NCI-H1048 (cell line): ENCODE measurements at places on chromosomes 11 and 22.

- no peak for DNase-seq
Measured at GRCh38 chr11:44623341-44623730, 57.9 kb downstream of the CD82 start.

DNA sequence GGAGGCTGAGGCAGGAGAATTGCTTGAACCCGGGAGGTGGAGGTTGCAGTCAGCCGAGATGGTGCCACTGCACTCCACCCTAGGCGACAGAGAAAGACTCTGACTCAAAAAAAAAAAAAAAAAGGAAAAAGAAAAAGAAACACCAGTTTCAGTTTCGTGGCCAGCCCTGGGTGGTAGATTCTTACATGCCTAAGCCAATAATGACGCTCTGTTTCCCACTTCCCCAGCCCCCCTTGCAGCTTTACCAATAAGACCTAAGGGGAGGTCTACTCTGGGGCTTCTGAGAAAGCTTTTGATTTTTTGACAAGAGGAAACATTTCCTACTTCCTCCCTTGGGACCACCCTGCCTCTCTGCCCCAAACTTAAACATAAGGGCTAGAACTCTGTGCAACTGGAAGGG, 30.0 kb upstream of the PTPRJ start:
- no peak for DNase-seq

DNA sequence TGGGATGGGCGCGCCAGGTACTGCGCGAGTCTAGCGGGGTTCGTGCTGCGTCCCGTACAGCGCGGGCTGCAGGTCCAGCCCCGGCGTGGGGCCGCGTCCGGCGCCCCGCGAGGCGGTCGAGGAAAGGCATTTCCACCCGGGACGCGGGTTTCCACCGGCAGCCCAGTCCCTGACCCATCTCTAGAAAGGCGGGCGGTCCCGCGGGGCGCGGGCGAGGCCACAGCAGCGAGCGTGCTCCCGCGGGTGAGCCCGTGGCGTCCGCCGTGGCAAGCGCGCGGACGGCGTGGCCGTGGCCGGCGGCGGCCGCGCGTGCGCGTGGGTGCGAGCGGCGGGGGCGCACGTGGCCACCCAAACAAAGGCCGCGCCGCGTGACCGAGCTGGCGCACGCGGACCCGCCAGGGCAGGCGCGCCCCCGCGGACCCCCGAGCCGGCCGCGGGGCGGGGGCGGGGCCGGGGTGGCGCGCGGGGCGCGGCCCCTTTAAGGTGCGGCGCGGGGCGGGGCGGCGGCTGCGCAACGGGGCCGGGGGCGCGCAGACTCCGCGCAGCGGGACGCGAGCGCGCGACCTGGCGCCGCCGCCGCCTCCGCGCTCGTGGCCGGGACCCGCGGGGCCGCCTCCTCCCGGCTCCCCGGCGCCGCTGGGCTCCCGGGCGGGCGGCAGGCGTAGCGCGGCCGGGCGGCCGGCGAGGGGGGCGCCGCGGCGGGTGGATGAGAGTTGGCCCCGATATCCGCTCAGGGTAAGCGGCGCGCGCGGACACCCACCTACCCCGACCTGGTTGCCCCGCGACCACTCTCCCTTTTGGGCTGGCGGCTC, 39.3 kb upstream of the CELSR1 start:
- DNase-seq: peak; percentile 33

- no peak for DNase-seq
Measured at GRCh38 chr11:59574467-59574866, 41.1 kb downstream of the OSBP start.

GRCh38 chr11:14669958-14670357, 26.4 kb downstream of the PDE3B start:
- no peak for DNase-seq

- DNase-seq: no peak
Measured at GRCh38 chr11:22162756-22163155, 30.1 kb upstream of the ANO5 start.

GRCh38 chr11:70341881-70342429, 56.4 kb upstream of the CTTN start:
- no peak for DNase-seq

GRCh38 chr22:17930455-17931313, 93.7 kb downstream of the MICAL3 start:
- no peak for DNase-seq

DNA sequence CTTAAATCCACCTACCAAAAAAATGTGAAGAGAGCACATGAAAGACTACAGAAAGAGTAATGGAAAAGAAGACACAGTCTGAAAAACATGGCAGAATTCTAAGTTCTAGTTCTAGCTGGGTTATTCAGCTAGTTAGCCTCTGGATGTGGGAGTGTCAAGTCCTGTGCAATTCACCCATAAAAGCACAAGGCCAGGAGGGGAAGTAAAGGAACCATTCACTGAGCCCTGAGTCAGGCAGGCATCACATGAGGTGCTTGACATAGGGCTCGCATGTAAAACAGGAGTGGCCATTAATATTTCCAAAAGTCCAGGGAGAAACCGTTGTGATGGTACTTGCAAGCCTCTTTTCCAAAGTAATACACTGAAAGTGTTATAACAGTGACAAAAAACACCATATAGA, 103.7 kb downstream of the GAB2 start:
- DNase-seq: no peak

- DNase-seq: no peak
Measured at GRCh38 chr22:32725369-32725988, 76.0 kb upstream of the TIMP3 start.

DNA sequence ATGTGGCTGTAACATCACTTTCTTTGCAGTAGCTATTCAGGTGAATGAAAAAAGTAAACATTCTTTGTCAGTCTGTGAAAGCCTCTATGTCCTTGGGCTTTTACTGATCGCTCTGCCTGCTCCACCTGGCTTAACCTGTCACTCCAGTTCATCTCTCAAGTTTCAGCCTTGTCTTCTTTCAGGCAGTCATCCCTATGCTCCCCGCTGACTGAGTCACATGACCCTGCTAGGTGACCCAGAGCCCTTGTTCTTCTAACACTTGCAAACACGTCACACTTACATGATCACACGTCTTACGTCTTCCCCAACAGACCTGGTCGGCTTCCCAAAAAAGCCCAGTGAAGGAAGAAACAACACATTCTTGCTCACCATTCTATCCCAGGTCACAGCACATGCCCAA, 499.3 kb upstream of the TENM4 start:
- DNase-seq: no peak

DNA sequence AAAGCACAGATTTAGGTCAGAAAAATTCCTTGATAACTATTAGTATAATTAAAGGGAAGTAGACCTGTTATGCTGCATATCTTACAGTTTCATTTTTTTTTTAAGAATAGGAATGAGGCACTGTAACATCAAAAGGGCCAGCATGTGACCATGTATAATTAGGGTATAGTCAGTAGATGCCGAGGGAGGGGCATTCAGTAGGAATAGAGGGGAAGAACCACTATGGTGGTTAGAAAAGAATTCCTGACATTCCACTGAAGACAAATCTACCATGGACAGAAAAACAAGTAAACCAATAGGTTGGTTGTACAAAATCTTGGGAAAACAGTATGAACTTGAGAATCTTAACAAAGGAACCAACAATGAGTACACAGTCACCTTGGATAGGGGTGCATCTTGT, 78.4 kb upstream of the CCDC179 start:
- no peak for DNase-seq

DNA sequence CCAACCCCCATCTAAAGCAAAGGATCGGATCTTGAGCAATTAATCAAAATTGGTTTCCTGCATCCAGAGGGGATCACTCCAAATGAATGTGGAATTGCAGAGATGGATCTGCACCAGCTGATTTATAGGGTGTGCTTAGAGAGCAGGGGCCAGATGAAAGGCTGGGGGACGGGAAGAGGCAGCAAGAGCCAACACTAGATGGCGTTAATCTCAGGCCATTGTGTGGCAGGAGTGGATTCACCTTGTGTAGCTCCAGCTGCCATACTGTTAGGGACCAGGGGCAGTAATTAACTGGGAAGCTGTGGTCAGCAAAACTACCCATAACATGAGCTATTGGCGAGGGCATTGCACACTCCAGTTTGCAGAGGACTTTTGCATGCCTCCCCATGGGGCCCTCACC, 35.6 kb downstream of the SERPINH1 start:
- no peak for DNase-seq

DNA sequence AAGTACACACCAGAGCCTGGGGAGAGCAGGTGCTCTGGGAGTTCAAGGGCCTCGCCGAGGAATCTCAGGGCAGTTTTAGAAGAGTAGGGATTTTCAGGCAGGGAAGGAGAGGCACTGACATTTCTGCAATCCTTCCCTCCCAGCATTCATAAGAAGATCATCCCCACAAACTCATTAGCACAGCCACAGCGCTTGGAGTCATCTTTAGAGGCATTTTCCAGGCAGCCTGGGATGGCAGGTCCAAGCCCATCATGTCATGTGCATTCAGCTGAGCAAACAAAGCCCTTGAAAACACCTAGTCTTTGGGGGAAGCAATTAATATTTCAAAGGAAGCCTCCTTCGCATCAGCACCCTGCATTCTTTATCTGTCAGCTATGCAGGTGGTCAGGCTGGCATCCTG, 43.8 kb downstream of the MAP6 start:
- DNase-seq: no peak

- no peak for DNase-seq
Measured at GRCh38 chr22:42902875-42903510, 45.9 kb upstream of the ARFGAP3 start.

- no peak for DNase-seq
Measured at GRCh38 chr22:30523646-30524489, 18.4 kb upstream of the SEC14L4 start.

- no peak for DNase-seq
Measured at GRCh38 chr22:31124811-31125465, 2.2 kb downstream of the INPP5J start.

DNA sequence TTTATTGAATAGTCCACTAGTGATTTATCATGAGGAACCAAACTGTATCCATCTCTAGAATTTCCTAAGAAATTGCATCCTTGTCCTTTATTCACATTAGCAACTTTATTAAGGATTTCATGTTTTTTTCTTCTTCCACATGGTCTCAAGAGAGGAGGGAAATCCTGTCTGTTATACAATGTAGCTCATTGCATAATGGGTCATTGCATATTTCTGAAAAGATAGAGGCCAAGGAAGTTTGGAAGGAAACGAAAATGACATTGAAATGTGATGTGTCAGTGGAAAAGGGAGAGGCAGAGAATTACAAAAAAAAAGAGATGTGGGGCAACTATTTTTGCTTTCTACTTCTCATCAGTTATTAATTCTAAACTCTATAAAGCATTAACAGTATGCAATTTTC, 353.1 kb downstream of the METTL15 start:
- no peak for DNase-seq

GRCh38 chr11:26651916-26652315, 69.9 kb downstream of the SLC5A12 start:
- no peak for DNase-seq

DNA sequence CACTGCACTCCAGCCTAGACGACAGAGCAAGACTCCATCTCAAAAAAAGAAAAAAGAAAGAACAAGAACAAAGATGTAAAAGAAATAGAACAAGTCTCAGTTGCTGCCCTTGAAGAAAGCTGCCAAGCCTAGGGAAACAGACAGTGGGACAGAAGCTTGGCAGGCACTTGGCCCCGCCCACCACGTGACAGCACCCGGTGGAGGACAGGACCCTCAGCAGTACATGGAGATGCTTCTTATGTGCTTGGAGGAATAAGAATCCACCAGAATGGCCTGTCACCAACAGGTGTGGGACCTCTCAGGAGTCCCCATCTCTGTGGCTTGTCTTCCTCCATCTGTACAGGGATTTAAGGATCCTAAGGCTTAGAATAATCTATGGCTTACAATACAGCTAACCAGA, 7.6 kb upstream of the TMPRSS6 start:
- no peak for DNase-seq

- DNase-seq: no peak
Measured at GRCh38 chr11:102994105-102994504, 38.6 kb upstream of the MMP13 start.

- DNase-seq: no peak
Measured at GRCh38 chr11:74090701-74091100, 80.1 kb downstream of the C2CD3 start.

DNA sequence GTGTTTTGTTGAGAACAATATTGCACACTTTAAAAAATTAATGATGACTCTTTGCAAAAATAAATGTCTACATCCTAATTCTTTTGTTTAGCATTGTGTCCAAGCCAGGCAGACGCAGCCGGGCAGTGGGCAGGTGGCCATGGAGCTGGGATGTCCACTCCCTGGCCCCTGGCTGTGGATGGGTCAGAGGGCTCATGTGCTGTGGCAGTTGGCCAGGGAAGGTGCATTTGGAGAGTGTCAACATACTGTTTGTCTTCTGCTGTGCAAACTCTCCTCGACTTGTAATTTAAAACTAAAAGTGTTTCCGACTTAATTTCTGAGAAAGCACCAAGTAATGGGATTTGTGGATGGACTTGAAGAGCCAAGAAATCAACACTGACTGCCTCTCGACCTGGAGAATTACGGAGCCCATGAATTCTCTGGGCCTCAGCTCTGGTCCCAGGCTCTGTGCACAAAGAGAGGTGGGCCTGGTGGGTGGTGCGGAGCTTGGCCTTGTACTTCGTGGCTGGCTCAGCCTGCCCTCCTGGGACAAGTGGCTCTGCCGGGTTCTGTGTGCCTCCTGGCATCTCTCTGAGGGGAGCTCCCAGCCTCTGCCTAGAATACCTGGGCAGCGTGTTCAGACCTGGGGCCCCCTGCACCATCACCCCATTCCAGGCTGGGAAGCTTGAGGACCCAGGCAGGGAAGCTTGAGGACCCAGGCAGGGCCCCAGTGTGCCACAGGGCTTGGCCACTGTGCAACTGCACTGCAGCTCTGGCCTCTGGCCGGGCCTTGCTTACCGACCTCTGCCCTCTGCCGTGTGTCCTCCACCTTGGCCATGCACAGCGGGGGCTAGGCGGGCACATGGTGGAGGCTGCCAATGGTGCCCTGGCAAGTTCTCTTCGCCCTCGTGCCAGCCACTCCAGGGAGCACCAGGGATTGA, 46.4 kb downstream of the RTN4R start:
- DNase-seq: no peak

- no peak for DNase-seq
Measured at GRCh38 chr22:49993649-49994360, 18.8 kb downstream of the IL17REL start.

DNA sequence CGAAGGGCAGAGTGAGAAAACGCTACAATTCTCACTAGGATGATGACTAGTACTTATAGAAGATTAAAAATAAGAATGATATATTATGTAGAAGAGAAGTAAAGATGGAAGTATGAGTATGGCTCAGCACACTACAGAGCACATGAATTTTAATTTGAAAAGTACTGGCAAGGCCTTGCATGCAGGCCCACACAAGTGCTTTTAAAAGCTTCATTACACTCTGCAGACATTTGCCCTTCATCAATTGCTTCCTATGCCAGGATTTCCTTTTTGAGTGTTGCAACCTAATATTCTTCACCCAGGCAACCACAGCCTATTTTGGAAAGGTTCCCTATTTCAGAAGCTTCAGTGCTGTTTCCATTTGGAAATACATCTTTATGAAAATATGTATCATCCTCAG, 81.1 kb downstream of the LARGE2 start:
- no peak for DNase-seq
